ENCODE measurements at places on chromosomes 13 and 19.

- DNase-seq, result no peak
These were observed 1.8 kb downstream of the RAP2A start for GRCh38 chr13:97435794-97436193.

GRCh38 chr19:13839130-13839937 lies 37.6 kb upstream of the NANOS3 start:
- peak; percentile 92 for DNase-seq

GRCh38 chr19:18322318-18322758 lies 538 bp downstream of the LSM4 start:
- no peak for DNase-seq

DNA sequence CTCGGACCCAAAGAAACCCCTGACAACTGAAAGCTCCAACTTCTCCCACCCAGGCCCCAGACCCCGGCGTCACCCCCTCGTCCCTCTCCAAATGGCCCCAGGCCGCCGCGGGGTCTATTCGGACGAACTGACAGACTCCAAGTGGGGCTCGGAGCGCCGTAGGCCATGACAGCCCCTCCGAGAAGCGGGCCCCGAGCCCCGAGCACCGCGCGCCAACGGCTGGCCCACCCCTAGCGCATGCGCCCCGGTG lies 360 bp downstream of the DDX39A start:
- peak; percentile 90 for DNase-seq

DNA sequence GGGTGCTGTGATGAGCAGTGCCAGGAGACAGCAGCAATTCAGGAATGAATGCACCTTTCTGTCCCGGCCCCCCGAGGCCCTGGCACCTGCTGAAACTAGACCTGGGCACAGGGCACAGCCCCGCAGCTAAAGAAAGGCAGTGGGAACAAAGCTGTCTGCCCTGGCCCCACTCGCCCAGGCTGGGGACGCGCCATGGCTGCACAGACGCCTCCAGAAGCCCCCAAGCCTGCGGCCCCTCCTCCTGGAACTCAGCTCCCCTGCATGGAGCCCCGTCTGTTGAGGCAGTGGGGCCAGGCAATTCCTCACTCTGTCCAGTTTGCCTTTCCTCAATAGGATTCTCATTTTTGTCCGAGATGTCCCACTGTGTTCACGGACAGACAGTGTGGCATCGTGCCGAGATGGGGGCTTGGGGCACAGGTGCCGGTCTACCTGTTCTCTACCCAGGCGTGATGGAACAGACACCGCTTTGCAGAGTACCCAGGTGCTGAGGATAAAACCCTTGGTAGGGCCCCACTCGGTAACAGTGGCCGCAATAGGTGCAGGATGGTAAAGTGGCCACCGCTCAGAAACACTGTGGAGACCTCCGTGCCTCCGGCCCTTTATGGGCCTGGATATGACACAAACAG lies 146.5 kb upstream of the SOX1 start:
- no peak for DNase-seq

- no peak for DNase-seq
These were observed 1.6 kb upstream of the TTC9B start for GRCh38 chr19:40219721-40220276.

GRCh38 chr19:31332096-31332495 lies 17.1 kb downstream of the TSHZ3 start:
- DNase-seq, result peak; percentile 18

DNA sequence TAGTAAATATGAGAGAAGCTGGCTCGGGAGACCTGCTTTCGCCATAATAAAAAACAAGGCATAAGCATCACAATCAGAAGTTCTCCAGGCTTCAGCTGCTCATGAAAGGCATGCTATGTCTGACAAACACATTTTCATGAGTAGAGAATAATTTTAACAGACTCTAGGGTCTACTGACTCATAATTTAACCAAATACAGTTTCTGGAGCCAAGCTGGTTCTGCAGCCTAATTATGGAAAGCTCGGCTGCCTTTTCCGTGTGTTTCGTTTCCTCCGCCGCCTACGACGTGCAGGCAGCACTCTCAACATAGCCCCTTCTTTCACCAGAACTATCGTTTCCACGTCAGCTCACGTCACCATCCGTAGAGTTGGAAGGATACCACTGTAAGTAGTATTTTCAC lies 5.7 kb downstream of the MCF2L start:
- DNase-seq, result peak; percentile 45

DNA sequence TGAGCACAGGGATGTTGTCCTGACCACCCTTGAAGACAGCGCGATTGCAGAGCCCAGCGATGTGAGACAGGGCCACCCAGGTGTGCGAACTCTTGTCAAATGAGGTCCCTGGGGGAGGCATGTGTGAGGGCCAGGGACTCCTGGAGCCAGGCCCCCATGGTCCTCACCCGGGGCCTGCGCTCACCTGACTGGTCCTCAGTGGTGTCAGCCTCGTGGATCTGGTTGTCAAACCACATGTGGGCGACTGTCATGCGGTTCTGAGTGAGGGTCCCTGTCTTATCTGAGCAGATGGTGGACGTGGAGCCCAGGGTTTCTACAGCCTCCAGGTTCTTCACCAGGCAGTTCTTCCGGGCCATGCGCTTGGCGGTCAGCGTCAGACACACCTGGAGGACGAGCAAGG lies 12.3 kb downstream of the ATP1A3 start:
- no peak for DNase-seq

- no peak for DNase-seq
These were observed 23.5 kb downstream of the EBPL start for GRCh38 chr13:49667773-49668172.

DNA sequence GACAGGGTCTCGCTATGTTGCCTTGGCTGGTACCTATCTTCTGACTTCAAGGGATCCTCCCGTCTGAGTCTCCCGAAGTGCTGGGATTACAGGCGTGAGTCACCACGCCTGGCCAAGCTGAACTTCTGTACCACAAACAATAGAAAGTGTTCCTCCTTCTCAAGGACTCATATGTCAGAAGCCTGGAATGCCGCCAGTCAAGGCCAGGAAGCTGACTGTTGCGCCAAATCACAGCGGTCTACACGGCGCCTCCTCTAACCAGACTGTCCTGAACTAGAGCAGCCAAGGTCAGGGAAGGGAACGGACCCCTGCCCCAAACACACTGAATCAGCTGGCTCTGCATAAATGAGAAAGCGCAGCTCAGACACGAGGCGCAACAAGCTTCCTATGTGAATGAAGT lies 14.6 kb downstream of the RAB20 start:
- DNase-seq, result peak; percentile 51

DNA sequence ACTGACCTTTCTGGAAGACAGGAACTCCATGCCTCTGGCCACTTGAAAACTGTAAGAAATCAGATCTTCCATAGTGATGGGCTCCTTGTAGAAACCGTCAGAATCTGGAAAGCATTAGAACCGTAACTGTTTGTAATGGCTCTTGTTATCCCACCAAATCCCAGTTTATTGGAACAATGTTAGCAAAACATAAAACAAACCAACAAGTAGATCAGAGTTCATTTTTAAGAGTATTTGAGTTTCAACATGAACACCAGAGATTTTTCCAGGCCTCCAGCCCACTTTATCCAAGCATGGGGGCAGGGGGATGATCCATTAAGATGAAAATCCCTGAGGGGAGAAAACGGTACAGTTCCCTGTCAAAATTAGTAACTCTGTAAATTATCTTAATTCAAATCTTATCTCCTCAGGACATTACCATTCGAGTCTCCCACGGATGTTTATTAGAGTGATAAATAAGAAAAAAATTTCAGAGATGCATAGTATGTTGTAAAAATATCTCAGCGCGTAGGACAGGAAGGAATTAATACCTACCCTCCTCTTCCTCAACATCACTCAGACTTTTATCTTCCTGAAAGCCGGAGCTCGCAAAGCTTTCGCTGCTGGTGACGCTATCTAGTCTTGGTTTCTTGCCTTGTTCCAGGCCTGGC lies 172.5 kb downstream of the FLT1 start:
- no peak for DNase-seq

- DNase-seq, result no peak
These were observed 401.7 kb downstream of the GPC6 start for GRCh38 chr13:93628136-93628797.

GRCh38 chr19:37413313-37414084 lies 42.6 kb downstream of the ZNF527 start:
- no peak for DNase-seq

GRCh38 chr13:31198519-31198918 lies 1.3 kb upstream of the B3GLCT start:
- DNase-seq, result no peak

- DNase-seq, result no peak
These were observed 4.0 kb downstream of the LENG9 start for GRCh38 chr19:54459282-54460229.

DNA sequence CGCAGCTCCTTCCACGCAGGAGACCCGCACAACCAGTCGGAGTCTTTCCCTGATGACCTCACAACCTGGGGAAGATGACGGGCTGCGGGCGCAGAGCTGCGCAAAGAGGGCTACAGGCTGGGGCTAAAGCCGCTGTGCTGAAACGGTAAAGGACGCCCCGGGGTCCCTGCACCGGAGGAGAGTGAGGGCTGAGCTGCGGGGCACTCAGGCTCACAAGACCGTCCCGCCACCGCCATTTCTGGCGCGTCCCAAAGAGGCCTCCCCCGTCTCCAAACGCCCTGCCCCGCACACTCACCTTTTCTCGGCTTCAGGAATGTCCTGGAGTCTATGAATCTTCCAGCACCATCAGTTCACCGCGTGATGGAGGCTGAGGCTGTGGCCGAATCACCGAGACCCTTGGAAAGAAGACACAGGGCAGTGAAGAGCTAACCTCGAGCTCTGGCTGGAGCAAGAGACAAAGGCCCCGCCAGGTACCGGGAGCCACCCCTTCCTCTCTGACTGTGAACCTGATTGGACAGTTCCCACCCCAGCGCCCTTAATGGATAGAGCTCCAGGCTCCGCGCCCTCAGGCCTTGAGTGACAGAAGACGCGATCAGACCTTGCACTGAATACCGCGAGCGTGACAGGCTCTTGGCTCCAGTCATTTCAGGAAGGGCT lies 41.8 kb upstream of the ZNF429 start:
- peak; percentile 84 for DNase-seq

- no peak for DNase-seq
These were observed 52.5 kb upstream of the UQCRFS1 start for GRCh38 chr19:29265436-29265835.

- no peak for DNase-seq
These were observed 2.8 kb upstream of the PNMA8A start for GRCh38 chr19:46474211-46474610.

- DNase-seq, result no peak
These were observed 562.8 kb downstream of the SLITRK6 start for GRCh38 chr13:85236413-85236812.

DNA sequence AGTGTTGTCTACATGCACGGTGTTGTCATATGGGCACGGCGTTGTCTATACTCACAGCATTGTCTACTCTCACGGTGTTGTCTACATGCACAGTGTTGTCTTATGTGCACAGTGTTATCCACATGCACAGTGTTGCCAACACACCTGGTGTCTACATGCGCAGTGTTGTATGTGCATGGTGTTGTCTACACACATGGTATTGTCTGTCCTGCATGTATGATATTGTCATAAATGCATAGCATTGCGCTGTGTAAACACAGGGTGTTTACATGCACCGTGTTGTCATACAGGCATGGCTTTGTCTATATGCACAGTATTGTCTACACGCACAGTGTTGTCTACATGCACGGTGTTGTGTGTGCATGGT lies 6.8 kb downstream of the ADPRHL1 start:
- no peak for DNase-seq

DNA sequence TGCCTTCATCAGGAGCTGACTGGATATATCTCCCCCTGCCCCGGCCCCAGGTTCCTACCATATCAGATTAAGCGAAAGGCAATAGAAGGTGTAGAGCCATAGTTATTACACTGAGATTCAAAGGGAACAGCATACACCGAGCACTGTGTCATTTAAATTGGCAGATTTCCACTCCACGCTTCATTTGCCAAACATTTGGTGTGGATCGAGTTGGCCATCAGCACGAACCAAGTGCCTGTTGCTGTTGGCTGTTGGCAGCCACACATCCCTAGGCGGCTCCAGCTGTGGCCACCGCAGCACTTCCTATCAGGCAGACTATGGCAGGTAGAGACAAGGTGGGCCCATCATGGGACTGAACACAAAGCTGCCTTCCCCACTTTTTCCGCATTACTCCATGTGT lies 115.8 kb downstream of the CCNA1 start:
- no peak for DNase-seq

DNA sequence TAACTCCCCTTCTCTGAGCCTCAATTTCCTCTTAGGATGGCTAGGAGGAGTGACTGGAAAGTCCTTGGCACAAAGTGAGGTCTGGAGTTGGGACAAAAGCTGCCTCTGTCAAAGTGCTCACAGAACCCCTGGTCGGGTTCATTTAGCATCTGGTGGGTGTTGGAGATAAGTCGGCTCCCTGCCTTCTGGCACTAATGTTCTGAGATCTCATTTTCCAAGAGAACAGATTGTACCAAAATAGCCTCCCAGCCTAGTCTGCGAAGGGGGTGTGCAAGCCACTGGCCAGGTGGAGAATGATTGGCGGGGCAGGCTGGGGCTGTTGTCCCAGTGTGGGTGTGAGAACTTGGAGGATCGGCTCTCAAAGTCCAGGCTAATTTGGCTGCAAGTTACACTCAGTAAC lies 20.7 kb upstream of the NWD1 start:
- DNase-seq, result peak; percentile 42

GRCh38 chr19:44666852-44667556 lies 4.3 kb upstream of the CEACAM19 start:
- no peak for DNase-seq

DNA sequence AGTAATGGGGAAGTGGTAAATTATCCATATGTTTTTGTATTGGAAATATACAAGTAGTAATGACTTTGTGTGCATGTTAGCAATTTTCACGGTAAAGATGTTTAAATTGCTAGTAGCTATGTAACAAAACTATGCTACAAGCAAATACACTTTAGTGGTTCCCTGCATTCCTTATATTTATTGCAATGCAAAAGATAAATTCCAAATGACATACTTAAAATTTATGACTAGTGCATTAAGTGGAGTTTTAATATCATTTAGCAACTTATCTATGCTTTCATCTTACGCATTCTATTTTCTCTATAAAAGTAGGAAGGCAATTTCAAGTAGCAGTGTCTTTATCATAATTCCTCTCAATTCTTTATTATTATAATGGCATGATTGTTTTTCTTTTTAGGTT lies 482.8 kb downstream of the SLITRK5 start:
- DNase-seq, result no peak

DNA sequence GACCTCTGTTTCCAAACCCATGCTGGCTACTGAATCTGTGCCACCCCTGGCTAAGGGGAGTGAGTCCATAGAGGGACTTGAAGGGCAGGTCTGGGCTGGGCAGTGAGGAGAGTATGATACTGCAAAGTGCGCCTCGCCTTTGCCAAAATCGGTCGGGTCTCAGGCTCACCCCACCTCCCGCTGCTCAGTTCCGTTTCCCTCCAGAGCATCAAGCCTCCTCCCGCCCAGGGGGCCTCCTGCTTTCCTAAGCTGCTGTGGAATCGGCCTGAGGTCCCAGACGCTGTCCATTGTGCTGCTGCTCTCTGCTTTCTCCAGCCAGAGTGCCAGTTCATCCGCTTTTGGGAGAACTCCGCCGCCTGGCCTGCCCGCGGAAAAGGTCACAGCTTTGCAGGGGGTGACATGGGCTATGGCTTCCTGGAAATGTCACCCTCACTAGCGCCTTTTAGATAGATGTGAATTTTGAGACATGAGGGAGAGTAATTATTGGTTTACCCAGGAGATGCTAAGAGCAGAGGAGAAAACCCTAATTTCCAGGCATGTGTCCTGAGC lies 1418.4 kb downstream of the UQCRFS1 start:
- DNase-seq, result peak; percentile 36

Data from left hindlimb (tissue), 1 donor.